Stimulated activated CD8-positive, alpha-beta memory T cell treated with anti-CD3 and anti-CD28 coated beads, Interleukin-4, amount 100 ng/mL, for 1 hour (primary cell): ENCODE measurements at places on chromosomes 5 and 9.
A peak's percentile ranks its signal among the peaks of the same experiment; 100 is the strongest.

DNA sequence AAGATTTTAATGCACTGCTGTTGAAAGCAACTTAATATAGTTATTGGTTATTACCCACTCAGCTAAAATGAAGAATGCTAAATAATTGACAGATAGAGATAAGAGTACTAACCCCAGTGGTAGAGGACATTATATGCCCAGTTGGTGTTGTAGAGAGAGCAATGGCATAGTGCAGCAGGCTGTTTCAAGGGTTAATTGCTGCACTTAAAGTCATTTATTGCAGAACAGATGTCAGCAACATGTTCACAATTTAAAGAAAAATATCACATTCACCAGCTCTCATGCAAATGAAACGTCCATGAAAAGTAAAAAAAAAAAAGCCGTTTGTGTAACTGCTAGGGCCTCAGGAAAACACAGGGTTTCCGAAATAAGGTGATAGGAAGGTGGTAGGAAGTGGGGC lies 254.6 kb downstream of the MTRR start:
- DNase-seq, result no peak

DNA sequence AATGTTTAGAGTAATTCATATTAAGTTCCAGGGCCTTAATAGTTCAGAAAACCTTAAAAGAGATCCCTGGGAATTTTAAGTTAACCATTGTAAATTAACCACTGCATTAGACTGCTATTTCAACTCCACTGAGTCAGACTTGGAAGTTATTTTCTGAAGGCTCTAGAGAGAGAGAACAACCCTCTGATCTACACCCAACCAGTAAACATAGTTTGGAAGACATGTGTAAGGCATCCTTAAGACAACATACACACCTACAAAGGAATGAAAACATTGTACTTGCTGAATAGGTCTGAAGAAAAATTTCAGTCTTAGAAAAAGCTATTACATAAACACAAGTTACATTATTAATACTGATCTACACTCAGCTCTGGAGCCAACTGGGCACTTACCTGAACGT lies 158.2 kb upstream of the FST start:
- DNase-seq, result no peak

GRCh38 chr9:93596399-93596798 lies 20.0 kb downstream of the PHF2 start:
- no peak for DNase-seq

DNA sequence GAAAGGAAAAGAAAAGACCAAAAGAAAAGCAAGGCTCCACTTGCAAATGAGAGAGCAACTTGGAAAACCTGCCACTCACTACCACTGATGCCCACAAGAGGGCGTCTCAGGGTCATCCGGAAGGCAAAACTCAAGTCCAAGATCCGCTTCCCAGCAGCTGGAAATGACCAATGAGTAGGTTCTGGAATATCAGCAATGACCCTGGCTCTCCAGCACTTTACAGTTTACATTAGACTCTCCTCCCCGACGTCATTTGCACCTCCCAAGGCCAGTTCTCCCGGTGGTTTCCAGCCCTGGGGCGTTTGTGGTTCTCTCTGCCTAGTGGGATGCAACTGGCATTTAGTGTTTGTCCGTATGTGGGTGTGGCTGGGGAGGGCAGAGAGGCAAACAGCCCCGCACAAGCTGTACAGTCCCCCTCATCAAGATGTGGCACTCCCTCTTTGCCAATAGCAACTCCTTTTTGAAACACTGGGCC lies 193.8 kb upstream of the ZNF618 start:
- no peak for DNase-seq

DNA sequence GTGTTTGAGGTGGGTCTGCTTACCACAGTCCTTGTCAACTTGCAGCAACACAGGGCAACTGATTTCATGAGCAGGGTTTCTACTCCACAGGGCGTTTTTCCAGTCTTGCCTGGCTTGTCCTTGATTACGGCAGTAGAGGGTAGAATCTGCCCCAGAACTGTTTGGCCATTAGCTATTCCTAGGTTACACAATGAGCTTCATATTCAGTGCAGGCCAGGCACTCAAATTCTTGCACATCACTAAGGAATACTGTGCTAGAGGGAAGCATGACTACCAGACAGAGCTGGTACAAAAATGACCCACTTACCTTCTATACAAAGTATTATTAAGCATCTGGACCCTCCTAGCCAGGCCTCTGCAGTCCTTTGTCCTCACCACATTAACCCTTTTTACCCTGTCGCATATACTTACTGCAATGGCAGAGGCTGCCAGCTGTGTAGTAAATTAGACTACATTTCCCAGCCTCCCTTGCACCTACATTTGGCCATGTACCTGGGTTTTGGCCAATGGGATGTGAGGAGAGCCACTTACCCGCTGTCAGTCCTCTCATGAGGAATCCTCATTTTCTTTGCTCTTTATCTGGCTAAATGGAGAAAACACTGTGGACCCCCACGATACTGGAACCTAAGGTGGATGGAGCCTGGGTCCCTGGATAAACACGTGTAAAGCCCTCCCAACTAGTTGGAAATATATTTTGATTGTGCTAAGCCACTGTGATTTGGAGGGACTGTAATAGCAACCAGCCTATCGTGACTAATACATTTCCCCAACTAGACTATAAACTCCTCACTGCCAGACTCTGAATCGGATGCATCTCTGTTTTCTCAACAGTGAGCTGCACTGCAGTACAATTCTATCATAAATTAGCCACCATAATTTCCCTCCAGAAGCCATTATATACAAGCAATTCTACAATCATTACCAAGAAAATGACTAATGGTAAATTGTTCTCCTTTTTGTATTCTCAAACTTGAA lies 218.7 kb downstream of the GLIS3 start:
- no peak for DNase-seq

GRCh38 chr9:97703437-97704344 lies 6.6 kb upstream of the XPA start:
- DNase-seq, result no peak

DNA sequence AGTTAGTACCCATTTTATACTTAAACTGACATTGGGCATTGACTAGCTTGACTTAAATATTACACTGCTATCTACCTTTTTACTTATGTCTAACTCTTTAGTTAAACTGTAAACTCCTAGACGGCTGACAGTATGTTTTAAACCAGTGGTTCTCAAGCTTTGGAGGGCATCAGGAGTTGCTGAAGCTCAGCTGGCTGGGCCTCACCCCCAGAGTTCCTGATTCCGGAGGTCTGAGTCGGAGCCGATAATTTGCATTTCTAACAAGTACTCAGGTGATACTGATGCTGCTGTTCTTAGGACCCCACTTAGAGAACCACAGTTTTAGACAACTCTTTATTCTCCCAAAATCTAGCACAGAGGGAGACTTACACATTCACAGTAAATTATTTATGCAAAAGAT lies 63.3 kb upstream of the PCA3 start:
- DNase-seq, result no peak

DNA sequence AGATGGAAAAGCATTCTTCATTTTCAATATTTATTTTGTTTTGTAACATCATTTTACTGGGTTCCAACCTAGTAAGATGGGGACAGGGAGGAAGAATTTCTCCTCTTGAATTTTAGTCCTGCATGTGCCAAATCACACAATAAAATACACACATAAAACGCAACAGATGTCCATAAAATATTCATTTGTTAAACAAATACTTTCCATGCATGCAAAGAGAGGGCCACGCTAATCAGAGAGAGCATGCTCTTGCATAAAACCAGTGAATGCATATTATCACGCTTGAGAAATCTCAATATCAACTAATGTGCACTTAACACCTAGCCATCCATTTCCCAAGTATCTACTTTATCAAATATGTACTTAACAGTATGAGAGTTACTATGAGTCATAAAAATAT lies 212.6 kb upstream of the TARS1 start:
- DNase-seq, result no peak

DNA sequence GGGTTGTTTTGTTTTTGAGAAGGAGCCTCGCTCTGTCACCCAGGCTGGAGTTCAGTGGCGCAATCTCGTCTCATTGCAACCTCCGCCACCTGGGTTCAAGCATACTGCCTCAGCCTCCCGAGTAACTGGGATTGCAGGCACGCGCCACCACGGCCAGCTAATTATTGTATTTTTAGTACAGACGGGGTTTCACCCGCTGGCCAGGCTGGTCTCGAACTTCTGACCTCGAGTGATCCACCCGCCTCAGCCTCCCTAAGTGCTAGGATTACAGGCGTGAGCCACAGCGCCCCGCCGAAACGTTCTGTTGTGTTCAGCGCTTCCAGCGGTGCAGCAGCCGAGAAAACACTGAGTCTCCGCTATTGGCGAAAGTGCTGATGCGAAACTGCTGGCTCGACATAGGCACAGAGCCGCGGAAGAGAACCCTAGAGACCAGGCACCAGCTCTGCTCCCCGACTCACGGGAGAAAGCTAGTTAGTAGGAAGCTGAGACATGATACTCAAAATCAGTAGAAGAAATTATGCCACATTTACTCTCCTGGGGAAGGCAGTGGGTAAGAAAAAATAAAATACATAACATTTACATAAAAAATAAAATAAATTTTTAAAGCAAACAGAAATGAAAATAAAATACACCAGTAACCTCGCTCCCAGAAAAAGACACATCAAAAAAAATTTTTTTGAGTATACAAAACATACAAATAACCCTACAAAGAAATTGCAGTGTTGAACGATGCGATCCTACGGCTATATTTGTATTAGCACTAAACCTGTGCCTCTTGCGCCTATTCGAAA lies 31.6 kb downstream of the ANXA2R start:
- peak; percentile 85 for DNase-seq

- no peak for DNase-seq
These were observed 64.0 kb downstream of the RNF130 start for GRCh38 chr5:180007582-180007981.
